ENCODE measurements at places on chromosomes 6 and 20.
A peak's percentile ranks its signal among the peaks of the same experiment; 100 is the strongest.

GRCh38 chr6:63660757-63661156, 25.2 kb downstream of the PHF3 start:
- no peak for DNase-seq

DNA sequence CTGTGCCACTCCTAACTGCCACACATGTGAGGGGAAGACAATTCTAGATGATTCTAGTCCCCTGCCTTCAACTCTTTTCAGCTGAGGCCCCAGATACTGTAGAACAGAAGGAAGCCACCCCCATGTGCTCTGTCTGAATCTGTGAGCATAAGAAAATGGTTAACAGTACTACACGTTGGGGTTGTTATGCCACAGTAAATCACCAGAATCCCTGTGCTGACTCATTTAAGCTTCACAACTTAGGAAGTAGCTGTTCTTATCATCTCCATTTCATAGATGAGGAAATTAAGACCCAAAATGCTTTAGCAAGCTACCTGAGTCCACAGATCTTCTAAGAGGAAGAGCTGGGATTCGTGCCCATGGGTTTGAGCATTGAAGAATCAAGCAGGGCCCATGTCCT, 27.4 kb upstream of the SCRT2 start:
- DNase-seq, result no peak

DNA sequence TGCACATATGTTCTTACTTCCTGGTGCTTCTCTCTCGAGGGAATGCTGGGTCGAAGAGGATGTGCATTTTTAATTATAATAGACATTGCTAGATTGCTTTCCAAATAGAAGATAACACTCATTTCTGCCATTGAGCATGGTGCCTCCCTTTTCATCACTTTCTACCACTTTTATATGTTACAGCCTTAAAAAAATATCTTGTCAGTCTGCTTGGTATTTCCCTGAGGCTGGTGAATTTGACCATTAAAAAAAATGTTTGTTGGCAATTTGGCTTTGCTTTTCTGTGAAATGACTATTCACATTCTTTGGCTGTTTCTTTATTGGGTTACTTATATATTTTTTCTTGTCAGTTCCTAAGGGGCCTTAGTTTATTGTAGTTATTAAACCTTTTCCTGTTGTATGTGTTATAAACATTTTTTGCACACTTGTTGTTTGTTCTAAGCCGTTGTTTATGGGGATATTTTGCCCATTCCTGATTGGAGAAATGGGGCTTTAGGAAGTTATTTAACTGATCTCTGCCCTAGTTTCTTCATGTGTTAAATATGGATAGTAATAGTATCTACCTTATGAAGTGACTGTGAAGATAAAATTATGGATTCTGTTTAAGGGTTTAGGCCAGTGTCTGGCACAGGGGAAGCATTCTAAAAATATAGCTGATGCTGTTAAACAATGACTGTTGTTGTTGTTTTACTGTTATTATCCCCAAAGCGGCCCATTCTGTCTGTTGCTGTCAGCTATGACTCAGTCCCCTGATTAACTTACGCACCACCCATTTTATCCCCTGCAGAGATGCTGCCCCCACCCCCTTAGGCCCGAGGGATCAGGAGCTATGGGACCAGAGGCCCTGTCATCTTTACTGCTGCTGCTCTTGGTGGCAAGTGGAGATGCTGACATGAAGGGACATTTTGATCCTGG, 3.8 kb downstream of the DDR1 start:
- DNase-seq, result no peak

- DNase-seq, result no peak
Measured at GRCh38 chr6:20034408-20034769, 177.9 kb downstream of the MBOAT1 start.

DNA sequence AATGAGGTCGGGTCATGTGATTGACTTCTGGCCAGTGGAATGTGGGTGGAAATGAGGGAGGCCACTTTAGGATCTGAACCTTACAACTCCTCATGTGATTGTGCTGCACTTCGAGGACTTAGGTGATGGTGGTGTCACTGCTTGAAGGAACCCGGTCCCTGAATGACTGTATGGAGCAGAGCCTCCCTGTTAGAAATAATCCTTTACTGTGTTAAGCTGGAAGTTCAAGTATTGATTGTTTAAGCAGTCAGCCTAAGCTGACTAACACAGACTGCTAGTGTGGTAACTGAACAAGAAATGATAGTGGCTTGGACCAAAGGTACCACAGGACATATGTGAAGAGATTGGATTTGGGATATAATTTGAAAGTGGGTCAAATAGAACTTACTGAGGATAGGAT, 138.0 kb downstream of the OPN5 start:
- DNase-seq, result no peak

GRCh38 chr6:107576852-107577251, 86.9 kb downstream of the SOBP start:
- no peak for DNase-seq

GRCh38 chr20:61461461-61461860, 209.4 kb downstream of the CDH4 start:
- no peak for DNase-seq

DNA sequence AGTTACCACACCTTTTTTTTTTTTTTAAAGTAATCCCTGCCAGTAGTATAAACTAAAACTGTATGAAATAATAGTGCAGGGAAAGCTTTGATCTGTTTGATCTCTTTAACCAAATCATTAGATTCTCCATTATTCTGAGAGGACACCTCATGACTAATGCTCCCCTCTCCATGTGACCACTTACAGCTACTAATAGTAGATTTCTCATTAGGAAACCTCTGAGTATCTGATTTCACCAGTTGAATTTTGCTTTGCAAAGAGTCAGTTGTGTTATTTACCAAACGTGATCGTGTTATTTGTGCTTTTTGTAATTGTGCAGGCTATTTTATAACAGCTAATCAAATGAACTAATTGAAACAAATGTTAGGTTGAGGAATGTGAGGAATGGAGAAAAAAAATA, 12.5 kb downstream of the CASP8AP2 start:
- DNase-seq, result no peak

- no peak for DNase-seq
Measured at GRCh38 chr6:50602292-50602691, 111.0 kb upstream of the TFAP2D start.

GRCh38 chr6:158743033-158743651, 76.0 kb downstream of the EZR start:
- DNase-seq, result no peak

- no peak for DNase-seq
Measured at GRCh38 chr20:38866265-38867061, 59.8 kb upstream of the FAM83D start.

- DNase-seq, result no peak
Measured at GRCh38 chr6:4560221-4561077, 215.8 kb upstream of the CDYL start.

- no peak for DNase-seq
Measured at GRCh38 chr20:677957-678356, 2.4 kb upstream of the SCRT2 start.

- DNase-seq, result no peak
Measured at GRCh38 chr20:56801971-56802755, 173.1 kb downstream of the TFAP2C start.

DNA sequence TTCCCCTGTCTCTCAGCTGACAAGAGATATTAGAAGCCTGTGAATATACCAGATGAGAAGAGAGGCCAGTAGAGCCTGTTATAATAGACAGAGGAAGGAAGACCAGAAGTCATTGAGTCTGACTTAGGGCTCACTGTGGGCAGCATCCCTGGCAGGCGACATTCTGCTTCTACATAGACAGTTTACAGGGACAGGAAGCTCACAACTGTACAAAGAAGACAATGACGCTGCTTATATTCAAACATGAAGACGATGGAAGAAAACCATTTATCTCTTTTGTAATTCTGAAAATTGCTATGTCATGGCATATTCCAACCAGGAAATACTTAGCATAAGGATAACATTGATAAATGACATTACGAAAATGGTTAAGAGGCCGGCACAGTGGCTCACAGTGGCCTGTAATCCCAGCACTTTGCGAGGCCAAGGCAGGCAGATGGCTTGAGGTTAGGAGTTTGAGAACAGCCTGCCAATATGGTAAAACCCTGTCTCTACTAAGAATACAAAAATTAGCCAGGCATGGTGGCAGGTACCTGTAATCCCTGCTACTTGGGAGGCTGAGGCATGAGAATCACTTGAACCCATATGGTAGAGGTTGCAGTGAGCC, 170.9 kb downstream of the UBE3D start:
- no peak for DNase-seq

DNA sequence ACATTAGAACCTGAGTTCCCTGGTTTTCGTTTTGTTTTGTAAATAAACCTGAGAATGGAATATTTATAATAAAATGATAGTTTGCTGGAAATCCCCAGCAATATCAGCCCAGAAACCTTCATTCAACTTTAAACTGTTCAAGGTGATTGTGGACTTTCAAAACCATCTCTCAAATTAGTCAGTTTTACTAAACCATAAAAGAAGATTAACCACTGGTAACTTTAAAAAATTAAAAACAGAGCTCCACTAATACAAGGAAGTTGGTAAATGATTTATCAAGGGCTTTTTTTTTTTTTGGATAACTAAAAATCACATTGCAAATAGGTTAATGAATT, 10.0 kb downstream of the MBOAT1 start:
- no peak for DNase-seq

GRCh38 chr6:137681445-137682009, 185.5 kb upstream of the TNFAIP3 start:
- no peak for DNase-seq

GRCh38 chr6:41824571-41825569, 37.4 kb downstream of the TOMM6 start:
- DNase-seq, result no peak

- DNase-seq, result no peak
Measured at GRCh38 chr20:62426699-62427131, 624 bp downstream of the RBBP8NL start.

GRCh38 chr20:51634877-51635276, 92.4 kb upstream of the NFATC2 start:
- DNase-seq, result no peak

DNA sequence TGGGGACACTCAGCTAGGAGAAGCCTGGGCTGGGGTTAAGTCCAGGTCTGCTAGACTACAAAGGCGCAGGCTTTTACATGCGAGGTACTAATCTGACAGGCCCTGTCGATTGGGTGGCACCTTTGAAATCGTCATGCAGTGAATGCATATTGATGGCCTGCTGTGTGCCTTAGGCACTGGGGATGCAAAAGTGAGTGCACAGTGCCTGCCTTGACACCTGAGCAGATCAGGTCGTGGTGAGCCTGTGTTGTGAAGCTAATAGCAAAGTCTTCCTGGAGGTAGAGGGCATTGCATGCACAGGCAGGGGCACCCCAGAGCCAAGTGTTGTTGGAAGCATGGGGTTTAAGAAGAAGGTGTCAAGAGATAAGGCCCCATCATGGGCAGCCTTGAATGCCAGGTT, 16.9 kb downstream of the LRRC1 start:
- DNase-seq, result no peak

DNA sequence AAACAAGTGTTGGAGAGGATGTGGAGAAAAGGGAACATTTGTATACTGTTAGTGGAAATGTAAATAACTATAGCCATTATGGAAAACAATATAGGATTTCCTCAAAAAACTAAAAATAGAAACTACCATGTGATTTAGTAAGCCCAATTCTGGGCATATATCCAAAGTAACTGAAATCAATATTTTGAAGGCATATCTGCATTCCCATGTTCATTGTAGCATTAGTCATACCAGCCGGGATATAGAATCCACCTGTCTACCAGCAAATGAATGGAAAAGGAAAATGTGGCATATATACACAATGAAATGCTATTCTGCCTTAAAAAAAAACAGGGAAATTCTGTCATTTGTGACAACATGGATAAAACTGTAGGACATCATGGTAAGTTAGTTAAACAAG, 15.3 kb upstream of the C6orf58 start:
- no peak for DNase-seq

DNA sequence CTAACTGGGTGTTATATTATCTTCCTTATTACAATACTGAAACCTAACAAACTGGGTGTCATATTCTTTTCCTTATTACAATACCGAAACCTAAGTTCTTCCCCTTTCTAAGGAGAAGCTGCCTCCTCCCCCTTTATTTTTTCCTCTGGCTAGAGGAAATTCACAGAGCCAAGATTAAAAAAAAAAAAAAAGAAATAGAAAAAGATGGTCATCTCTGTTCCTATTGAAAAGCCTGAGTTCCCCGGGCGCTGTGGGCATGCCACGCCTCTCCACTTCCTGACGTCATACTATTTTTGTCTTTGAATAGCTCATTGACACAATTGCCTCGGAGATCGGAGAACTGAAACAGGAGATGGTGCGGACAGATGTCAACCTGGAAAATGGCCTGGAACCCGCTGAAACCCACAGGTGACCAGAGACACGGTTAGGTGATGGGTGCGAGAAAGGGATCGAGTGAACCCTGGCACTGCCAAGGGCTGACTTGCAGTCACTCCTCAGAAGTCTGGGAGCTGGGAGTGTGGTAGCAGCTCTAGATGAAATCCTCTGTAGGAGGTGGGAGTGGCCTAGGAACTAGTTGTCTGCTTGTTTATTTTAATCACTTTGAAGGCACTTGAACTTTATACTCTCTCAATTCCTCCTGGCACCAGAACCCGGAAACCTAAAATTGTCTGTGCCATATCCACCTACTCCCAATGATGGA, 82.2 kb upstream of the NAA20 start:
- peak; percentile 57 for DNase-seq

GRCh38 chr6:108171291-108171917, 5.6 kb downstream of the NR2E1 start:
- no peak for DNase-seq

GRCh38 chr6:111898452-111898851, 25.2 kb upstream of the FYN start:
- DNase-seq, result no peak

DNA sequence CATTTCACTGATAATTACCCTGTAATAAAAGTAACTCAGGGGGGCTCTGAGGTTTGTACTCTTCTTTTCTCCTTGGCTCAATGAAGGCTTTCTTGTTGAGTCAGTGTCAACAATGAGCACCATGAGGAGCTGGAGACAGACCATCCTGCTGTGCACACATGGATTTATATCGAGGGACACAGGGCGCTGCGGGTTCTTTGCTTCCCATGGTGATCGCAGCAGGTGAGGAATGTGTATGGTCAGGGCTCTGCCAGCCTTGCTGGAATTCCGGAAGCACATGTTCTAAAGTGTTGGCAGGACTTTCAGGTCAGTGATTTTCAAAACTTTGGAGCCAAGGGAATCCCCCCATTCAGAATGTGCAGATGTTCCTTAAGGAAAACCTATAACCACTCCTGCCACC, 27.1 kb downstream of the SMOC2 start:
- DNase-seq, result no peak

DNA sequence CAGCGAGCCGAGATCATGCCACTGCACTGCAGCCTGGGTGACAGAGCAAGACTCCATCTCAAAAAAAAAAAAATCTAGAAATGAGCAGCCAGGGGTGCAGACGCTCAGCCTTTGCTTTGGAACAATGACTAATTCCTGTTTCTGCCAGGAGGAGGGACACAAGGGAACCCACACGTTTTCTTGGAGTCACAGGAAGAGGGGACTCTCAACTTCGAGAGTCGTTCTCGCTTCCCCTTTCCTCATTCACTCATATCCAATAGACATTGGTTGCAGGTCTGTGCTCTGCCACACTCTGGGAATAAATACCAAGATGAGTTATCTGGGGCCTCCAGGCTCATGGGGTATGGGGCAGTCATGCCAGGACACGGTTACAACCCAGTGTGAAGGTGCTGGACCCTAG, 91.5 kb upstream of the RREB1 start:
- no peak for DNase-seq

All from hypothalamus (tissue), 51 donors.